ENCODE measurements at places on chromosomes 16 and 17. TPM values are rescaled to one million over a fixed set of nuclear protein-coding genes. Genes with fewer than 3 reads are reported as not detected.

The PDK2 gene
- total RNA-seq, result 26.1 TPM

The RASL10B gene
- total RNA-seq, result not detected

The KRT39 gene
- not detected for total RNA-seq

The BIRC5 gene
- 68.2 TPM for total RNA-seq

Measured in activated naive CD4-positive, alpha-beta T cell treated with anti-CD3 and anti-CD28 coated beads, Interleukin-2, amount 10 ng/mL, durations not matched to agents 5 hours and 36 hours (primary cell).